ENCODE measurements at places on chromosomes 12 and 14.

DNA sequence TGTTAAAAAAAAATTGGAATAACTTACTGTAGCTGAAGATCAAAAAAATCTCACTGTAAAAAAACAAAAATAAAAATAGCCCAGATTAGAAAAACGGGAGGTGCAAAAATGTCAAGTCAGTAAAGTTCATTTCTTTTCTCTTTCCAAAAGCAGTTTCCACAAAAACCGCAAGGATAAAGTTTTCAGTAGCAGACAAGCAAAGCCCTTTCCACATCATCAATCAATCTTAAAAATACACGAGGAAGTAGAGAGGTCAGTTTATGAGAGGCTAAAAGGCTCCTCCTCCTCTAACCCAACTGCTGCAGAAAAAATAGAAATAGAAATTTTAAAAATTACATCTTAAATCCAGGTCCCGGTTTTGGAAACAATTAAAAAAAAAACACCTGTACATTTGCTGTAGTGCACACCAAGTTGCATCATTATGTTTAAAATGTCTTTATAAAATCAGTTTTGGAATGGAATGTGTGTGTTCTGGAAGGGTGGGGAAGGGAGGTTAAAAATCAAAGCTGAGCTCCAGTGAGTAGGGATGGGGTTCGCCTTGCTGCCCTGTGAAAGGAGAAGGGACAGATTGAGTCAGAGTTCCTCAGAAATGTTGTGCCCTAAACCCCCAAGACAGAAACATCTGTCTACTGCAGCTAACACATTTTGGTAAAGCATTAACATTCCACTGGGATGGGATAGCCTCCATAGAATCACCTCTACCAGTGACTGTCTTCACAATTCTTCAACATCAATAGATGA lies 5.8 kb downstream of the HNRNPC start:
- DNase-seq: no peak

- DNase-seq: peak; percentile 50
Measured at GRCh38 chr12:63420206-63420644, 248.1 kb downstream of the DPY19L2 start.

GRCh38 chr12:80700327-80700726 lies 7.1 kb upstream of the MYF6 start:
- DNase-seq: no peak

- peak; percentile 10 for DNase-seq
Measured at GRCh38 chr14:21109377-21110138, 8.7 kb downstream of the TMEM253 start.

- no peak for DNase-seq
Measured at GRCh38 chr14:92590176-92590575, 76.6 kb downstream of the RIN3 start.

DNA sequence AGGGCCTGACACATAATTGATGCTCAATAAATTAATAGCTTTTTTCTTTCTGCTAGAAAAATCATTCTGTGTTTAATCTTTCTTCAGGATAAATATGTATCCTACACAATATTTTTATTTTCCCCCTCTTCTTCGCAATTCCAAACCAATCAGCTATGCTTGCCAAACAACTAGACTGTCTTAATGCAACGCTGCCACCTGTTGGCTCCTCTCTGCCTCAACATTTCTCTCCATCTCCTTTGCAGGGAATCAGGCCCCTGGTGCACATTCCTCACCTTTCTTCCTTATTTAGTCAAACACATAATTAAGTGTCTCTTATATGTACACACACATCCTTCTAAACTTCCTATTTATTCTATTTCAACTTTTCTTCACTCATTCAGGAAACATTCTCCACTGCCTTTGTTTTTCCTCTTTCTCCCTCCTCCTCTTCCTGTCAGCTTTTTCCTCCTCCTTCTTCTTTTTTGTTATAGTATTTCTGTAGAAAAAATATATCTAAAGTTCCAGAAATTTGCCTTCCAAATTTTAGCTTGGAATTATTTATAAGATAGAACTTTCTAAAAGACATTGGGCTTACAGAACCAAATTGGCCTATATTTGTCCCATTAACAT lies 406.0 kb downstream of the PRKD1 start:
- peak; percentile 51 for DNase-seq

DNA sequence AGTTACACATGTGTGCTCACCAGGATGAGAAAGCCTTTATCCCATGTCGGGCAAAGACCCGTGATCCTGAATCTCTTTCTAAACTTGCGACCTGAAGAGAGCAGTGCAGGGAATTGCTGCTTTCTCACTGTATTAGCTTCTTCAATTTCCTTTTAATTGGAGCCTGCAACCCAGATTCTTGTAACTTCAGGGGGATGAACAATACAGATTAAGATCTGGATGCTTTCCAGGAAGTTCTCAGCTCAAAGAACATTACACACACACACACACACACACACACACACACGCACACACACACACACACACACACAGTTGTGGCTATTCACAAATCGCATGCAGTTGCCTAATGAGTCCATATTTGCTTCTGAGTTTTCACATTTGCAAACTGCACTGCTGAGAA lies 268.3 kb downstream of the NPAS3 start:
- DNase-seq: no peak

DNA sequence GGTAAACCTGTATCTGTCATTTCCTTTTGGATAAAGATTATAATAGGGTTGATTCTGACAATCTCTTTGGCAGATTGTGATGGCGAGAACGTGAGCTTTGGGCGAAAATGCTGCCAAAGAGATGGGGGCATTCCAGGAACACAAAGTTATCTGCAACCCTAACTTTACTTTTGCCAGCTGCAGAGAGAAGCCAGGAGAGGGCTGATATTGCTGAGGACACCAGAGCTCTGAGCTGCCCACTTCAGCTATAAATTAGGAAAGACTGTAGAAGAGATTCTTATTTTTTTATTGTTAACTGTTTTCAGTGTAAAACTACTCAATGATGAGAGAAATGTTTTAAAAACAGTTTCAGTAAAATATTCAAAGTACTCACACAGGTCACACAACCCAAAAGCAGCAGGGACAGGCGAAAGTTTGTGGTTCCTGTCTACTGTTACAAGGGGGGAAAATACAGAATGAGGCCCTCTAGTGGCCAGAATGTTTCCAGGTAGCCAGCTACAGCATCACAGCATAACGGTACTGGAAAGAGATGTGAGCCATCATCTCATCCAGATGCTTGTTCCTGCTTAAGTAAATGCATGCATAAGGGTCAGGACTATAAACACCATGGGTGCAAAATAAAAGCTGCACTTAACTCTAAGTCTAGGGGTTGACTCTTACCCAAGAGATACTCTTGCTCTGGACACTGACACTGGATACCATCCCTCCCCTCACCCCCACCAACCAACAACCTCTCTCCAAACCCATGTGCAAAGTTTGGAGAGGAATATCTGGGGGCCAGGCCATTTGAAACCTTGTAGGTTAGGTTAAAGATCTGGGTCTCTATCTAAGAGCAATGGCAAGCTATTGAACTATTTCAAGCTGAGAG lies 498.4 kb downstream of the RMST start:
- DNase-seq: peak; percentile 36

DNA sequence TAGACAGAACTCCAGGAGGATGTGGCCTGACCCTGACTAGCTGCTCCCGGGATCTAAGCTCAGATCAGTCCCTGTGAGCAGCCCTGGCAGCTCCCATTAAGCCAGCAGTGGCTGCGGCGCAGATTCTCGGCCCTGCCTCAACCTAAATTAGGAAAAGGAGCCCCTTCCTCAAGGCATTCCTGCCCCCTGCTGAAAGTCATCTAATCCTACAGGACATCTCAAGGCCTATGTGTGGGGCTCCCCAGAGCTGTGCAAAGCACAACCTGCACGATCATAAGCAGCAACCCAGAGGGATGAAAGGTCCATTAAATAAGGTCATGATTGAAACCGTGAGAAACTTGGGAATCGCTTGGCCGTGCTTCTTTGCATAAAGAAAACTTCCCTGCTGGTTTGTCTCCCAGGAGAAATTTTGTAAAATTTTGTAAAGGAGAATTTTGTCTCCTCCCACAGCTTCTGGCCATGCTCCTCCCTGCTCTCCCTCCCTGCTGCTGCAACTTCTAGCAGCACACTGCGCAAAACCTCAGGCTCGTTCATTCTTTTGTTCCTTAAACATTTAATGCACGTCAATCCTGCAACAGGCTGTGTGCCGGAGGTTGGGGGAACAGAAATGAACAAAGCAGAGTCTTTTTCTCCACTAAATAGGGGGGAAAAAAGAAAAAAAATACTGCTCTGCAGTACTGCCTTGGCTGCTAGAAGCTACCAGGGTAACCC lies 96.6 kb upstream of the SLC35F4 start:
- DNase-seq: no peak

DNA sequence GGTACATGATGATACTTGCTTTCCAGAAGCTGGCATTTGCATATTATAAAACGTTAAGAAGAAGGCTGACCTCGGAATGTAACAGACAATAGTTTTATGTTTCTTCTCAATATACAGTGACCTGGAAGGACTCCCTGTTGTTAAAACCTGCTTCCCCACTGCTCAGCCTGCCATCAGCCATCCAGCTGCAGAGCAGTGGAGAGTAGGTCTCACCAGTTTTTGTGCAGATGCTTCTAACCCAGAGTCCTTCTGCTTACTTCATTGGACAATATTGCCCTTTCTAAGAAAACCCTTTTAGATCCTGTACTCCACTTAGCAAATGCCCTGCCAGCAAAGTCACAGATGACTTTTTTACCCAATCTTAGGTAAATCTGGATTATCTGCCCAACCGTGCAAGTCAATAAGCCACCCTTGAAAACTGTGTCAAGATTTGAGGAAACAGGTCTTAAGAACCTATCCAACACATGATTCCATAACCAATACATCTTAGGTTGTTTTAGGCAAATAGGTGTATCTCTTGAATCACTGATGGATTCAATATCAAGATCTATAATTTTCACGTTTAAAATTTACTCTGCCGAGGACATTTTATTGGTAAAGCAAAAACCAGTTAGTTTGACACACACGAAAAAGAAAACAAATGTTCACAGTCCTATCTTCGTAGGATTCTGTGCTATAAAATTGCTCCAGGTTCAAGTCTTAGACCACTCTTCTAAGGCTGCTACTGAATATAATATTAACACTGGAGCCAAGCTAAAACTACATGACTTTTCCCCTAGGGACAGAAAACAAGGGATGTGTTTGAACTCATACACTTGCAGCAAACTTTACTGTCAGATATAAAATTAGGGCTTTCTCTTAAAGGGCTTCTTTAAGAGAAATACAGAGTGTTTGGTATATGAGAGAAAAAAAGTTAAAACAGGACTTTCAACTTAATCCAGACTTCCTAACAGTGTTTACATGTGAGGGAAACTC lies 5.7 kb downstream of the PHLDA1 start:
- DNase-seq: peak; percentile 56

Data from PC-3 (cell line).